AG09309 (cell line): ENCODE measurements at places on chromosomes 6 and 20.

DNA sequence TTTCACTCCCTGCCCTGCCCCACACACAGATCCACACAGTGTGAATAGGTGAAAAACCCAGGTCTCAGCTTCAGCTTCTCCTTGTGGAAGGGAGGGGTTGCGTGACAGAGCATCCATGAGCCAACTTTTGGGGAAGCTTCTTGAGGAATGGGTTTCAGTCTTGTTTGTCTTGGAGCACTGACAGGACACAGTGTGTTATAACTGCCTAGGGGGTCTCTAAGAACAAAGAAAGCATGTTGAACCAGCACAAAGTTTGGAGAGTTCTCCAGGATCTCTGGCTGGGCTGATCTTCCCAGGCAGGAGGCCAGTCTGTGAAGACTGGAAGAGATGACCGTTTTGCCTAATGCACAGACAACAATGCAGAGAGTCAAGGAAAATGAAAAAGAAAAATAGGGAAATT is 164.5 kb downstream of the COL12A1 start:
- no peak for DNase-seq

DNA sequence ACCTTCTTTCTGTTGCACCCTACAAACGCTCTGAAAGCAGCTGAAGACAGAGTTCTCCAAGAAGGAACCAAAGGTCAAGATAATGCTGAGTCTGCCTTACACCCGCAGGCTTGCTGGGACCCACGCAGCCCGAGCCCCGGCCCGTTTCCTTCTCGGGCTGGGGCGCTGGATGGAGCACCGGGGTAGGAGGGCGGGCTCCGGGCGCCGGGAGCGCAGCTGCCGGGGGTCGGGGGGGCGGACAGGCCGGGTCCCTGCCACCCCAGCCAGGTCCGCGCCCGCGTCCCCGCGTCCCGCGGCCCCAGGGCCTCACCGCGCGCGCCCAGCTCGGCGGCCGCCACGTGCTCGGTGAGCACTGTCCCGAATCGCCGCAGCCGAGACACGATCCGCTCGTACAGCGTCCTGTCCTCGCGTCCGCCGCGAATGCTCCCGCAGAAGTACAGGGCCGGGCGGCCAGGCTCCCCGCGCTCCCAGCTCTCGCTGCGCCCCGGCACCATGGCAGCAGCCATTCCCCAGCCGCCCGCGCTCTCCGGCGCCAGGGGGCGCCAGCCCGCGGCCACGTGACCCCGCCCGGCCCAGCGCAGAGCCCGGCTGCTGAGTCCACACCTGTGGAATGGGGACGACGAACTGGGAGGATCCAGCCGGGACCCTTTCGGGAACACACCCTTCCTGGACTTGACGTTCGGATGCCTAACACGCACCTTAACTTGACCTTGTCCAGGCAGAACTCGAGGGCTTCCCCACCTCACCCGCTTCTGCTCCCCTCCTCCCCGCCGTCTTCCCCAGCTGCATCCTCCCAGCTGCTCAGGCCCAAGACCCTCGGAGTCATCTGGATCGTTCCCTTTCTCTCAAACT is at the start of gene DNPH1:
DNPH1 (minus strand) TSS at position 531 of the 852 bp plus-strand sequence; CDS start at position 506, 25 bp downstream.
- DNase-seq = peak; percentile 3

GRCh38 chr6:69796073-69796641 is 653 bp downstream of the LMBRD1 start:
- DNase-seq = no peak

- no peak for DNase-seq
Observed at GRCh38 chr6:112296122-112296521, 41.8 kb upstream of the LAMA4 start.

- peak; percentile 44 for DNase-seq
Observed at GRCh38 chr6:148857798-148858390, 111.1 kb downstream of the UST start.

DNA sequence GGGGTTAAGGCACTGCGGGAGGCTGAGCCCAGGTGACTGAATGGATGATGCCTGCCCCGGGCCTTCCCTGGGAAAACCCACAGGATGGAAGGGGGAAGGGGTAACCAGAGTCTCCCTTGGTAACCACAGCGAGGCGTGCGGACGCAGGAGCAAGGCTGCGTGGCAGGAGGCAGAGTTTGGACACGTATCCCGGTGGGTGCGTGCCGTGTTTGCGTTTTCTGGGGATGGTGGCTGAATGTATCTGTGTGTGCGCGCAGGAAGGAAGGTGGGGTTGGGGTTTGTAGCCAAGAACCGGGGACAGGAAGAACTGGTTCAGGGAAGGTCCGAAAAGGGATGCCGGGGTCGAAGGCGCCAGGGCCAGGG is 1.8 kb downstream of the MDGA1 start:
- DNase-seq = no peak

GRCh38 chr20:45701104-45701503 is 734 bp upstream of the WFDC13 start:
- no peak for DNase-seq

DNA sequence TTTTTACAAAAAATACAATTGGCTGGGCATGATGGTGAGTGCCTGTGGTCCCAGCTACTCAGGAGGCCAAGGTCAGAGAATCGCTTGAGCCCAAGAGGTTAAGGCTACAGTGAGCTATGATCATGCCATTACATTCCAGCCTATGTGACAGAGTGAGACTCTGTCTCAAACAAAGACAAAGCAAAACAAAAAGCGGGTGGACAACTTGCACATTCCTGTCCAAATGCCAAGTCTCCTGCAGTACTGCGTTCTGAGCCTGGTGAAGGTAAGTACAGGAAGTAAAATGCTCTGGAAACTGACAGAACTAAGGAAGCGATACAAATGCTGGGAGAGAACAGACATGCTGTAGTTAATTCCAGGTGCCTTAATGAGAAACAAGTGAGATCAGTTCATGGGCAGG is 20.4 kb upstream of the TMEM242 start:
- no peak for DNase-seq

GRCh38 chr20:61980647-61981583 is 84.8 kb downstream of the TAF4 start:
- DNase-seq = no peak
